Right lung (tissue), 10 donors: ENCODE measurements at places on chromosomes 6 and 20. TPM values are rescaled to one million over a fixed set of nuclear protein-coding genes. Genes with fewer than 3 reads are reported as not detected.

The SLC24A3 gene
- 8.1 TPM for polyA plus RNA-seq

The BPI gene
- 0.98 TPM for polyA plus RNA-seq

The COL11A2 gene
- 10.8 TPM for polyA plus RNA-seq

The OPN5 gene
- polyA plus RNA-seq = not detected

The GRM1 gene
- polyA plus RNA-seq = 0.04 TPM

The OPRL1 gene
- 2.4 TPM for polyA plus RNA-seq

The TBC1D32 gene
- 20.8 TPM for polyA plus RNA-seq

DNA sequence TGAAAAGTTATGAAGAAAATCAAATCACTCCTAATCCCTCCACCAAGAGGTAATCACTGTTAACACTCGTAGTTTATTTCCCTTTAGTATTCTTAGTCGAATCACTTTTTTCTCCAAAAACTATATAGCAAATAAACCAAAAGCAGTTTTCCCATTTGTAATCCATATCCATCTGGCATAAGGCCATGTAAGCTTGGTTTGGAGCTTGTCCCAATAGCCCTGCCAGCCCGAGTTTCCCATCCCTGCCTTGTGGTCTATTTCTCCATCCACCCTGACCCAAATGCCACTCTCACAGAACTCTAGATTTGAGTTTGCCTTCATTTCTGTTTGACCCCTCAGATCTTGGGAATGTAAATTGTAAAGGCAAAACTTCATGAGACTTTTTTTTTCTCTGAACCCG, 71.8 kb upstream of the DSP start:
- no peak for DNase-seq

DNA sequence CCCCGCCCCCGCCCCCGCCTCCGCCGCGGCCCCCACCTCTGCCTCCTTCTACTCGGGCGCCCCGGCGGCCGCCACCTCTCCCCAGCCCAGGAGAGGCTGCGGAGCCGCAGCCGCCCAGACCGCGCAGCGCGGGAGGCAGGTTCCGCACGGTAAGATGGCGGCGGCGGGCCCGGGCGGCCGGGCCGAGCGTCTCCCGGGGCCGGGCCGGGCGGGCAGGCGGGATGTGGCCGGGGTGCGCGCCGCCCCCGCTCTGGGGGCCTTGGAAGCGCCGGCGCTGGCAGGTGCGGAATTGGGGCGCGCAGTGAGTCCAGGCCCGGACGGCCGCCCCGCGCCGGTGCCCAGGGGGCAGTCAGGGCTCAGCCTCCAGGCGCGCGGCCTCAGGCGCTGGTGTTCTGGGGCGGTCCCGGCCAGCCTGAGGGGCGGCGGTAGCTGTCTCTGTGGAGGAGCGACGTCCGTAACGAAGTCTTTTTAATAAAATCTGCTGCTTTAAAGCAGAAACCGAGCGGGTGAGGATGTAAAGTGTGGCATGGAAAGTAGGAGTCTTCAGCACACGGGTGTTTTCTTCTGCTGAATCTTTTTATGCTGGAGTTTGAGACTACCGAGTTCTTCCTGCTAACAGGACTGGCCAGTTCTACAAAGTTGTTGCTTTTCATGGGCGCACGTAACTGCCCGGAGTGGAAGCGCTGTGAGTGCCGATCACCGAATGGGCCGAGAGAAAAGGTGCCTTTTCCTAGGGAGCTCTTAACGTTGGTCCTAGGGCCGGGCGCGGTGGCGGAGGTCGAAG, at the start of gene GID8:
Gene GID8 (plus strand): TSS at position 43 of the 784 bp plus-strand sequence. CDS start 3,356 bp downstream, outside the sequence.
- peak; percentile 29 for DNase-seq

DNA sequence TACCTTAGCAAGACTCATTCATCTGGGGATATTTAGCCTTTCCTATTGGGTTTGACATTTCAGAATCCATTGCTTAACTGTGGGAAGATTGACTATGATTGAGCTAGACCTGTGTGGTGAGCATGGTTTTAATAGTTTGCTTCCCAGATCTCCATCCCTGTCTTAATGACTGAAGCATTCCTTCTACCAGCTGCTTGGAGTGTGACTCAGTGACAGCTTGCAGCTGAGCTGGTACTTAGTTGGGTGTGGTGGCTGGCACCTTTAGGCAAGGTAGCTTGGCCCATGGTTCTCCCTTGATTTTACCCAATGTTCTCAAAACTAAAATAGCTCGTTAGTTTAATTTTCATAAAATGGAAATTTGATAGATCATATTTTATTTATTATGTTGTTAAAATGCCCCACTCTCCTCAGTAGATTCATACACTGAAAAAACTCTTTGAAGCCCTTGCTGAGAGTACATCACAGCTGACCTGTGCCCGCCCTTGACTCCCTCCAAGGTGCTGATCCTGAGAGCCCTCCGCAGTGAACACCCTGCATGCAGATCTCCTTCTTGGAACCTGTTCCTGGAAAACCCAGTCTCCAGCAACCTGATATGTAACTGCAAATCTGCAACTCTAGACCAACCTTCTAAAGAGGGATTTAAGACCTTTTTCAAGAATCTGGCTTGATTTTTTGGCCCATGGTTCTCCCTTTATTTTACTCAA, 19.1 kb downstream of the DOK5 start:
- DNase-seq = no peak

GRCh38 chr6:169746556-169746955, 4.8 kb downstream of the DYNLT2 start:
- DNase-seq = no peak

DNA sequence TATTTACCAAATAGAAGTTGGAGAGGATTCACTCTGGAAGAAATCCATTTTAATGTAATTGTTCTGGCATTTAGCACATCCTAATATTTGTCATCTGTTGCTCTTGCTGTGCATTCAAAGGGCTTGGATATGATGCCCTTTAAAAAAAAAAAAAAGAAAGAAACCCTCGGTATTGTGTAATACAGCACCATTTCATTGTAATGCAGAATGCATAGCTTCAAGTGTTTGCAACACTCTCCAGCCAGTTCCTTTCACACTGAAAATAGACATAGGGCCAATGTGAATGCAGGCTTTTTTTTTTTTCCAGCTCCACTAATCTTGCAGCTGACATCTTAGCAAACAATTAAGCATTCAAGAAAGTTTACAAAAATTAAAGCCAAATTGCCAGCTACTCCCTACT, 197.4 kb upstream of the POU3F2 start:
- DNase-seq = peak; percentile 1

GRCh38 chr6:111950661-111951496, 77.6 kb upstream of the FYN start:
- DNase-seq = no peak

DNA sequence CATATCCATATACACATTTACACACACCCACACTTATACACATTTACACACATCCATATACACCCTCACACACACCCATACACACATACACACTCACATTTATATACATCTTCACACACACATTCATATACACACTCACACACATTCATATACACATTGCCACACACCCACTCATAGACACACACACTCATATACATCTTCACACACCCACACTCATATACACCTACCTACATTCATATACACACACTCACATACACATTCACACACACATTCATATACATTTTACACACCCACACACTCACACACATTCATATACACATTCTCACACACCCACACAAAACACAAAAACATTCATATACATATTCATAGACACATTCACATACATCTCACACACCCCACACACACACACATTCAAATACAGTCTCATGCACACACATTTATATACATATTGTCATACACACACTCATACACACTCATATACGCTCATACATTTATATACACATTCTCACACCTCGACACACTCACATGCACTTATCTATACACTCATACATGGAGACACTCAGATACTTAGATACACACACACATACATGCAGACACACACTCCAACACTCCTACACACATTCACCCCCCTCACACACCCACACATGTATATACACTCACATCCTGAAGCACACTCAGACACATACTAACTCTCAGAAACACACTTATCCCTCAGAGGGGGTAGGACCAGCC, 82.1 kb downstream of the MRPL14 start:
- DNase-seq = no peak

- peak; percentile 12 for DNase-seq
Measured at GRCh38 chr6:88780714-88781389, 182.6 kb downstream of the RNGTT start.
